Stimulated activated CD4-positive, alpha-beta T cell treated with anti-CD3 and anti-CD28 coated beads, TNF-alpha, amount 100 ng/mL, for 4 hours (primary cell): ENCODE measurements at places on chromosomes 6 and 20.

DNA sequence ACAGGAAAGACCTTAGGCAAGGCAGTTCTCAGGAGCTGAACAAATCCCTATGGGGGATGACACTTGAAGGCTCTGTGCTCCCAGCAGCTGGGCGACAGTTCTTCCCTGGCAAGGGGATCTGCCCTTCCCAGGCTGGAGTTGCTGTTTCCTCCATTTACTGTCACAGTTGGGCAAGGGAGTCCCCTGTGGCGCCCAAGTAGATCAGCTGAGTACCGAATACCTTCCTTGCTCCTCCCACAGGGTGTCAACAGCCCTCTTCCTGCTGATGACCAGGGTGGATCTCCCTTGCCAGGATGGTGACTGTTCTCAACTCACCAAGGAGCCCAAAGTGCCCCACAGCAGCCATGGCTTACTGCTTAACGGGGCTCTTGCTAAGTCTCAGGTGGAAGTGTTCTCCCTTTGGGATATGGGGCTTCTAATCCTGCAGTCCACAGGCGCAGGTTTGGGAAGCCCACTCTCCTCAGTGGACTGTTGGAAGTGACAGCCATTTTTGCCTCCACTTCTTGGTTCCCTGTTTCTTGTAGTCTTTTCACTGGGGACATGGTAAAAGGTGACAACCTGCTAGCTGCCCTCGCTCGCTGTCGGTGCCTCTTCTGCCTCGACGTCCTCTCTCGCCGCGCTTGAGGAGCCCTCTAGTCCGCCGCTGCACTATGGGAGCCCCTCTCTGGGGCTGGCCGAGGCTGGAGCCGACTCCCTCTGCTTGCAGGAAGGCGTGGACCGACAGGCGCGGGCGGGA lies 5.7 kb upstream of the PSMG4 start:
- no peak for DNase-seq

GRCh38 chr6:89952105-89952671 lies 57.9 kb downstream of the GJA10 start:
- DNase-seq, result no peak

GRCh38 chr20:58894652-58895447 lies 42.3 kb downstream of the GNAS start:
- no peak for DNase-seq

DNA sequence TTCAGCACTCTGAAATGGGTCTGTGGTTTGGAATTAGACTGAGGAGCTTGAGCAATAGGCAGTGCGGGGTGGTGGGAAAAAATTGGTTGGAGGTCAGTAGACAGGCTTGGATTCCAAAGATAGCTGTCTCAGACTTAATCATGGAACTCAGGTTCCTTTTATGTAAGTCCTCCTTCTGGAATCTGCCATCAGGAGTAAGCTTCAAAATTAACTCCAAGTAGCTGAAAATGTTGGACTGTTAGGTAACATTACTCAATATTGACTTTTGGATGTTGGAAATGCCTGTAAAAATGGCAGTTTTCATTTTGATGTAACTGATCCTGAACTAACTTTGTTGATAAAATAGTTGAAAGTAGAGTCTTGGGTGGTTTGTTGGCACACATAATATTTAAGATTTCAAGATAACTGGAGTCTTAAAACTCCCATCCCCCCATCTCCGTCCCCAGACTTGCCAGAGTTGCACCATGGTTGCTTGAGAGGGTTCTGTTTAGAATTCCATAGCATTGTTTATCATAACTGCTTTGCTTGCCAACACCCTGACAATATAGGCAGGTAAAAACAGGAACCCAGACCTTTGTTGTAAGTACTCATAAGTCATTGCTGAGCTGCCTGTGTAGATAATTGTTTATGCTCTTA lies 83.0 kb downstream of the PHF20 start:
- DNase-seq, result no peak

DNA sequence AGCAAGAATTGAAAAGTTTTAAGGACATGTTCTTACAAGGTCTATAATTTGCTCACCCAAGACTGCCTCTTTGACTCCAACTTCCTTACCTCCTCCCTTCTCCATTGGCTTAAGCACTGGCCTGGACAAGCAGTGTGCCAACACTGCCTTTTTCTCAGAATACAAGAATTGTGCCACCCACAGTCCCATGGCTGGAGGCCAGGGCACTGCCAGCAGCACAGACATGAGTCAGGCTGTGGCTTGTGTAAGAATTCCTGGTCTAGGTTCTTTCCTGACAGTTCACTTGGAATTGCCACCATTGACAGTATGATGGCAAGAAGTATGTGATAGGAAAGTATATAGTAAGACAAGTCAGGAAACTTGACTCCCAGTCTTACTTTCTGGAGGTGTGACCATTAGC lies 202.7 kb upstream of the MARCKS start:
- no peak for DNase-seq

DNA sequence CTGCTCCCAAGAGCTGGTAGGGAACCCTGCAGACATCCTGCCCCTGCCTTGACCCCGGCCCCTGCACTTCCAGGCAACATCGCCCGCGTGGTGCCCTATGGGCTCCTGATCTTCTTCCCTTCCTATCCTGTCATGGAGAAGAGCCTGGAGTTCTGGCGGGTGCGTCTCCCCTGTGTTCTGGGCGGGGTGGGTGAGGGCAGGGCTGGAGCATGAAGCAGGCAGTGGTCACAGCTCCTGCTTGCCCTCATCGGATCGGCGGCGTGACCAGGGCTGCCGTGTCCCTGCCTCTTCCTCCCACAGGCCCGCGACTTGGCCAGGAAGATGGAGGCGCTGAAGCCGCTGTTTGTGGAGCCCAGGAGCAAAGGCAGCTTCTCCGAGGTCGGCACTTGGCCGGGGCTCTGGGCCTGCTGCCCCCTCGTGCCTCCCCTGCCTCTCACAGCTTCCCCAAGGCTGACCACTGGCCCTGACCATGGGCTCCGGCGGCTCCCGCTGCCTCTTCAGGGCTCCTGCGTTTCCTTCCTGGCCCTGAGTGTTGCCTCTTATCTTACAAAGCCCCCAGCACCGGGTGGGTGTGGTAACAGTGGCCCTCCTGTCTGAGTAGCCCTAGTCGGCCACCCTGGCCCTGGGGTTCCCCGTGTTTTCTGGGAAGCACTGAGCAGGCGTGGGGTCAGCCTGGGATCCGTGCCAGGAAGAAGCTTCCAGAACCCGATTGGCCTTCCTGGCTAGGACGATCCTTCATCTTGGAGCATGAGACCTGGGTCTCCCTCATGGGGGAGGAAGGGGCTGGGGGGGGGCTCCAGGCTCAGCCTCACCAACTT lies 8.0 kb upstream of the TNFRSF6B start:
- no peak for DNase-seq

DNA sequence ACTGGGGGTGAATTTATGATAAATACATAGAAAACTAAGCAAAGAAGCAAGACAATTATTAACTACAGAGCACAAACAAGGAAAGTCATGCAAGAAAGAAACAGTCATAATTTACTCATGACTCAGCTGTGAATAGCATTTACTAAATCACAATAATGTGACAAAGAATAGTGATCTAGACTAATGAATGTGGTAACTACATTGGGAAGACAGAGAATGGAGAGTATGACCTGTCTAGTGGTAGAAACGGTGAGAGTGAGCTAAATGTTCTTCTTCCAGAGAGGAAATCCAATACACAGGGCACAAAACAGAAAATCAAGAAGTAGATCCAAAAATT lies 153.5 kb upstream of the DST start:
- DNase-seq, result no peak

- no peak for DNase-seq
These were observed 428.8 kb upstream of the ARID1B start for GRCh38 chr6:156348424-156348823.

DNA sequence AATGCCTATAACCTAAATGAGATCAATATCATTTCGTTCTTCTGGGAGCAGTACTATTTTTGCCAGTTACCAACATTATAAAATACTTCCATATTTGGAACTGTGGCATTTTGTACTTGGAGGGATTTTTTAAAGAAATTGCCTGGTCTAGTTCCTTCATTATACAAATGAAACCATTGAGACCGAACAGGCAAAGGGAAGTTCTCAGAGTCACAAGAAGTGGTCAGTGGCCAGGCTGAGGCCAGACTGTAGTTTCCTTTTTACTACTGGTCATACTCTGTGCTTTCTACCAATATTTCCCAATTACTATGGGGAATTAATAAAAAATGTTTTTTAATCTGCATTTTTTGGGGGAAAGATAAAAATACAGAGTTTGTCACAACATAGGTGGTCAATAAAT lies 332.0 kb downstream of the NRN1 start:
- no peak for DNase-seq

DNA sequence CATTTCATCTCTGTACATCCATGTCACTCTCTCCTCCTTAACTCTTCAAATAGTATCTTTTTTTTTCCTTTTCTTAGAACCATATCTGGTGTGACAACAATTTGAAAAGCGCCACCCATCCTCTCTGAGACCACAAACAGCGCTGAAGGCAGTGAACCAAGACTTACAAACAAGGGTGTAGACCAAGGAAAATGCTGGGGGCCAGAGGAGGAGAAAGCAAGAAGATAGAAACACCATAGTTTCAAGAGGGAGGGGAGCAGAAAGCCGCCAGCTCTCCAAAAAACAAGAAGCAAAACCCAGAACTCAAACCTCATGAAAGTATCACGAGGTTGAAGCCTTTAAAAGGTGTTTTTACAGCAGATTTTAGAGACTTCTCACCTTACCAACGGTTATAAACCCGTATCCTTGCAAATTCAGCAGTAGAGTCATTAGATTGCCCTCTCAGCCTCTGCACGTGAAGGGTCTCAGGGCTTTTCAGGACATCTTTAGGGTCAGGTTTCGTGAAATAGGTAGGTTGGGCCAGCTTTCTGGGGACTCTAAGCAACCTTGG lies 13.3 kb upstream of the RIPOR2 start:
- DNase-seq, result no peak

- no peak for DNase-seq
These were observed 53.8 kb upstream of the CCDC28A start for GRCh38 chr6:138719744-138720143.

- DNase-seq, result no peak
These were observed 93.6 kb downstream of the GJA10 start for GRCh38 chr6:89987830-89988229.

- DNase-seq, result no peak
These were observed 165.4 kb downstream of the QKI start for GRCh38 chr6:163579880-163580295.

DNA sequence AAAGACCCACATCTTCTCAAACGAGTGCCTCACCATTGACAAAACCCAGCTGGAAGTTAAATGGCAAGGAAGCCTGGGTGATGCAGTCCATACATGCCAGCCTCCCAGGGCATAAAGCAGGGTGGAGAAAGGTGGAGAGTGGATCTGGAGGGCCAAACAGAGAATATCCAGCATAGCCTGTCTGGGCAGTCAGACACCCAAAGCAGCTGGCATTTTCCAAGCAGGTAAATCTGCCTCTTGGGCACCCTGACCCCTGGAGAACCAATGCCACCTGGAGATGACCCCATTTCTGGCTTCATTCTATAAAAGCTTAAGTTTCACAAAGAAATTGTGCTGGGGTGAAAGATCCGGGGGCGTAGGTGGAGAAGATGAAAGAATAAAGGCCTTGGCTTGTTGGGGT lies 5.1 kb upstream of the SRPK1 start:
- DNase-seq, result no peak

DNA sequence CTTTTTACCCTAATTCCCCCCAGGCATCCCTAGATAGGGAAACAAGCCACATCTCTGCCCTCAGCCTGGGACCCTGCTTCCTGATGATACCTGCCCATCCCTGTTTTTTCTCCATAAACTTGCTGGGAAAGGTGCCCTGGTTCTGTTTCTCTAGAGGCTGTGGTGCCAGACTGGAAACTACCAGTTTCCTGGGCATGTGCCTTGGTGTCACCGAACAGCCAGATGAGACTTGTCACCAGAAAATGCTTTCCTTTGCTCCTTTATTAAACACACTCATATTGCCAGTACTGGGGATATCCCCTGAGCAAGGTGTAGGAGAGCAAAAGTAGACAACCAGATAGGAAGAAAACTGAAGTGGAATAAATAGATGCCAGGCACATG lies 16.8 kb downstream of the SRSF3 start:
- no peak for DNase-seq

DNA sequence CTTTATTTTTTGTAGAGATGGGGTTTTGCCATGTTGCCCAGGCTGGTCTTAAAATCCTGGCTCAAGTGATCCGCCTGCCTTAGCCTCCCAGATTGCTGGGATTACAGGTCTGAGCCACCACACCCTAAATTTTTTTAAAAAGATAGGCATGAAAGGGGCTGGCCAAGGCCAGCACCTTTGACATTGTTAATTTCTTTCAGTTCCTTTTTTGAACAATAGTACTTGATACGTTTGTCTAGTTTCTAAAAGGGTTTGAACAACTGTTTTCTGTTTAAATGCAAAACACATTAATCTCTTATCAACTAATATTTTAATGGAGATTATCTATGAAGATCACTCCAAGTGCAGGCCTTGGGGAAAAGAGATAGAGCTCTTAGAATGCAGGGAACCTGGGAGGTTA lies 37.6 kb upstream of the PTPRK start:
- no peak for DNase-seq

DNA sequence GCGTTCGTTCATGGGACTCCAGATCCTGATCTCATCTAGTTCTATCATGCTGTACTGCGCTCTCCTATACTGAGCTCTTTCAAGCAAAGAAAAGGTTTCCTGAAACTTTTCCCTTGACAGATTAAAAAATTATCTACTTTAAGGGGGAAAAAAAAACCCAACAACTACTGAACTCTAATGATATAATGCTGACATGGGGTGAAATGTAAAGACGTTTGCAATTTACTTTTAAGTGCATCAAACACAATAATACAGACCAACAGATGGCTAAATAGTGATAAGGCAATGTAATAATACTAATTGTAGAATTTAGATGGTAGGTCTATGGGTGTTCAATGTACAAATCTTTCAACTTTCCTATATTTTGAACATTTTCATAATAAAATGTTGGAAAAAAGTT lies 16.4 kb downstream of the TOMM34 start:
- no peak for DNase-seq
